Caki2 (cell line): ENCODE measurements at places on chromosomes 12 and 14.

DNA sequence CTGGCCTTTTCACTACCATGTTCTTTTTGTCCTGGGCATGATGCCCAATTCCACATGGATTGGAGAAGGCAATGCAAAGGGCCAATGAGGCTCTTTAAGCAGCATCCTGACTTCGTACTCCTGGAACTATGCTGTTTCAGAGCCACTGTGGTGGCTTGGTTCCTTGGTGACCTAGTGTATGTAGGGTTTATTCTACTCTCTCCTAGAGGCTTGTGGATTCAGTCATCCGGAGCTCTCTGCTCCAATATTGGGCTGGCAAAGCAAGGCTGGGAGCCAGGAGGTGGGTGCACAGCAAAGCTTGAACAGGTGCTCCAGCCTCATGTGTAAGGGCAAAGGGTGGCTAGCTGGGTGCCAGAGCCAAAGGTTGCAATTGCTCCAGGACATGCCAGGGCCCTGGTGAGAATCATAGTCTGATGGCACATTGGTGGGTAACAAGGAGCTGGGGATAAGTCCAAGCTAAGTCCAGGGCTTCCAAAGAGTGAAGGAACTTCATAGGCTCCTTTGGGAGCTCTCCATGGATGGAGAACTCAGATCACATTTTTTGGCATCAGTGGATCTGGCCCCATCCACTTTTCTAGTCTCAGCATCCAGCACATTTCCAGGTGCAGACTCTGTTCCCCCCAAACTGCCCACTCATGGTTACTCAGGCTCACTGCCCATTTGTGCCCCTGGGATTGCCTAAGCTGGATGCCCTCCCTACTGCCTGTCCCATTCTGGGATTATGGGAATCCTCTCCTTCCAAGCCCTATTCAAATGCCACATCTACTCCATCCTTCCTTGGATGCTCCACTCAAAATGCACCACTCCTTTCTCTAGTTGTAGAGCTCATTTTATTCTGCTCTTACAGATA lies 253.9 kb downstream of the EMP1 start:
- no peak for DNase-seq

- DNase-seq = peak; percentile 68
Measured at GRCh38 chr12:88241862-88242570, 99.9 kb downstream of the TMTC3 start.

DNA sequence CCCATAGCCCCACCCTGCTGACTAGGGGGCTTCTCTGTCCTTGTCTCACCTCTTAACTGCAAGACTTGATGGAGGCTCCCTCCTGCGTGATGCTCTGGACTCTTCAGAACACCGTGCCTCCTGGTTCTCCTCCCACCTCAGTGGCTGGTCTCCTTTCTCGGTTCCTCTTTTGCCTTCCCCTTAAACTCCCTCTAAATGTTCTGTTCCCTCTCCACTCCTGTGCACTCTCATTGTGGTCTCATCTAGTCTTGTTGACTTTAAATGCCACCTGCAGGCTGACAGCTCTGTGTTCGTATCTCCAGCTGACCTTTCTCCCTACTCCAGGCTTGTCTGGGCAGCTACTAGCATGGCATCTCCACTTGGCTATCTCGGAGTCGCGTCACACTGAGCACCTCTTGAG lies 28.3 kb downstream of the DYNC1H1 start:
- DNase-seq = no peak

DNA sequence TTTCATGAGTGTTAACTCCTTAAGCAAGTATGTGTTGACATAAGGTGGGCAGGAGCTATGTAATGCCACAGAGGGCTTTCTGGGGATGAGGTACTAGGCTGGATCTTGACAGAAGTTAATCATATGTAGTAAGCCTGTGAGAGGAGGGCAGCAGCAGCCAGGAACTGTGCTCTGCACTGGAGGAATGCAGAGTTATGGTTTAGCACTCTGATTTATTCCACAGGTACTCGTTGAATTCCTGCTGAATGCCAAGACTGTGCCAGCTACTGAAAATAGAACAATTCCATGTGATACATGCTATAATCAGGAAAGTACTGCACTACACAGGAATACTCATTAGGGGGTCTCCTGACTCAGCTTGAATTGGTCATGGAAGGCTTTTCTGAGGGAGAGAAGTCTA lies 58.7 kb downstream of the SUSD6 start:
- no peak for DNase-seq
